ENCODE measurements at places on chromosomes 1 and 21. TPM values are rescaled to one million over a fixed set of nuclear protein-coding genes. Genes with fewer than 3 reads are reported as not detected.

DNA sequence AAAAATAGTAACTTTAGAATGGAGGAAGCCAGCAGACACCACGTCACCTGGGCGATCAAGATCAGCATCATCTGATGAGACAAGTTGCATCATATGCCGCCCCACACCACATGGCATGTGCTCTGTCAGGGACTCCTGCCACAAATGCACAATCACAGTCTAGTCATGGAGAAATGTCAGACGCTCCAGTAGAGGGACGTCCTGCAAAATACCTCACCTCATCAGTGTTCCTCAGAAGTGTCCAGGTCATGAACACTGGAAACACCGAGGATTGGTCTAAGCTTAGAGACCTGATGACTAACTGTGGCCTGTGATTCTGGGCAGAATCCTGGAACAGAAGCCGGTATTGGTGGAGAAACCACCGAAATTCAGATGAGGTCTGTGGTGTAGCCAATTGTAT is 14.3 kb downstream of the ADARB1 start:
- DNase-seq, result no peak
- H3K27ac ChIP-seq, result no peak overlapping the region
- H3K4me3 ChIP-seq, result no peak overlapping the region
- no peaks in the 10 kb centered on the region for H3K27me3 ChIP-seq
- H3K4me1 ChIP-seq, result peaks cover 75% of the 10 kb centered on the region

DNA sequence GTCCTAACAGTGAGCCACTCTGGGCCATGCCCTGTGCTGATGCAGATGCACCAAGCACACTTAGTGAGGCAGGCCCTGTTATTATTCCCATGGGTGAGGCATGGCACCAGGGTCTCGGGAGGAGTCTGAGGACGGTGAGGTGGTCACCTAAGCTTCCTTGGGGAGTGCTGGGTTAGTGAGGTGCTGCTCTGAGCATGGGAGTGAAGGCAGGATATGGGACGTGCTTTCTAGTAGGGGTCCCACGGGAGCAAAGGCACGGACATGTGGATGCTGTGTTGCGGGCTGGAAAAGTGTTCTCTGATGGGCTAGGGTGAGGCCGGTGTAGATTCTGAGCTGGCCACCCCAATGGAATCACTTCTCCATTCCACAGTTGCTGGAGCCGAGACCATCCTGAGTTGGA is 77.5 kb upstream of the CSF3R start:
- no peak for DNase-seq
- H3K36me3 ChIP-seq, result no peaks in the 10 kb centered on the region
- H3K4me3 ChIP-seq, result no peak overlapping the region
- H3K27ac ChIP-seq, result no peak overlapping the region

The ANGPTL7 gene
- total RNA-seq, result not detected

GRCh38 chr21:28671549-28672195 is 321.0 kb downstream of the LTN1 start:
- no peak overlapping the region for H3K27ac ChIP-seq
- H3K4me3 ChIP-seq, result no peak overlapping the region
- peaks cover 6% of the 10 kb centered on the region for H3K4me1 ChIP-seq
- H3K36me3 ChIP-seq, result peaks cover 8% of the 10 kb centered on the region
- no peak for DNase-seq
- H3K27me3 ChIP-seq, result no peaks in the 10 kb centered on the region

- H3K27ac ChIP-seq, result peak overlapping the region; percentile 73
- no peaks in the 10 kb centered on the region for H3K27me3 ChIP-seq
- H3K4me3 ChIP-seq, result peak overlapping the region; percentile 98
- peaks cover 27% of the 10 kb centered on the region for H3K36me3 ChIP-seq
- DNase-seq, result no peak
- H3K4me1 ChIP-seq, result peaks cover 87% of the 10 kb centered on the region
Measured at GRCh38 chr1:206468571-206468970, 1.7 kb upstream of the IKBKE start.

DNA sequence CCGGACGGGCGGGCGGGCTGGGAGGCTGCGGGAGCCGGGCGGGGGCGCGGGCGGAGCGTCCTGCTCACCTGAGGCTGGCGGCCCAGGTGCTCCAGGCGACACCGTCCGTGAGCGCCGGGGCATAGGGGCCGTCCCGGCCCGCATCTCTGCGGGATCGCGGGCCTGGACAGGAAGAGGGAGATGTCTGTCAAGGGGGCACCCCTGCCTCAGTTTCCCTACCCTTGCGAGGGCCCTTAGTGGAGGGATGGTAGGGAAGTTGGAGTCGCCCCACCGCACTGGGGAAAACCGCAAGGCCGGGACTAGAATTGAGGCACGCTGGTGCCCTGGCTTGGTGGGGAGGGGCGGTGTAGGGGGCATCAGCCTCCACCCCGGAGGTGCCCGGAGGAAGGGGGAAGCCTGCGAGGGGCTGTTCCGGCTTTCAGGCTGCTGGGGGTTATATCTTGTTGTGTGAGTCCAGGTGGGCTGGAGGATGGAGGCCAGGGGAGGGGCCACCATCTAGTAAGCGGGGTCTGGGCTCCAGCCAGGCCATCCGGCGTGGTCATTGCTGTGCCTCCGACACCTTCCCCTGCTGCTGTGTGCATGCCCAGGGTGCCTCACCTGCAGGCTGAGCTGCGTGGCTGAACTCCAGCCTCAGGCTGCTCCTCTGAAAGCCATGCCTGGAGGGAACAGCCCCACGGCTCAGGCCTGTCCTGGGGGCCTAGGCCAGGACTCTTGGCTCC is 580 bp downstream of the VWA1 start:
- no peaks in the 10 kb centered on the region for H3K36me3 ChIP-seq
- H3K27me3 ChIP-seq, result peaks cover 4% of the 10 kb centered on the region
- H3K4me3 ChIP-seq, result peak overlapping the region; percentile 51
- no peaks in the 10 kb centered on the region for H3K4me1 ChIP-seq
- H3K27ac ChIP-seq, result peak overlapping the region; percentile 29
- DNase-seq, result no peak

DNA sequence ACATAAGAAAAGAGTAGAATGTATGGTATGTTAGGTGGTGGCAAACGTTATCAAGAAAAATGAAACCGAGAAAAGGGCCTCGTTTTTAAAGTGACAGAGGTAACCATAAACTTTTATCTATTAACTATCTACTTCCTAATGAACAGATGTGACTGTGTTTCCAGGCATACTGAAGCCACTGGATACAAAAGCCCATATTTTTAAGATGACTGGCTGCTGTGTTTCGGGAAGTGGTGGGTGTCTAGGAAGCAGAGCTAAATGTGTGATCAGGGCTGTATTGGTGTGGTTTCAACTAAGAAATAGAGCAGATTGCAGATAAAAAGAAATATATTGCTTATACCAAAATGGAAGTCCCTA is 71.8 kb downstream of the CHRM3 start:
- no peak overlapping the region for H3K4me3 ChIP-seq
- H3K27me3 ChIP-seq, result no peaks in the 10 kb centered on the region
- DNase-seq, result no peak
- H3K36me3 ChIP-seq, result no peaks in the 10 kb centered on the region
- H3K27ac ChIP-seq, result peak overlapping the region; percentile 37
- peaks cover 7% of the 10 kb centered on the region for H3K4me1 ChIP-seq

- no peak overlapping the region for H3K4me3 ChIP-seq
- DNase-seq, result no peak
- H3K27me3 ChIP-seq, result no peaks in the 10 kb centered on the region
- H3K27ac ChIP-seq, result no peak overlapping the region
- no peaks in the 10 kb centered on the region for H3K36me3 ChIP-seq
Measured at GRCh38 chr21:26157801-26158200, 12.8 kb downstream of the APP start.

- H3K4me3 ChIP-seq, result peak overlapping the region; percentile 67
- peak overlapping the region; percentile 92 for H3K27ac ChIP-seq
- no peaks in the 10 kb centered on the region for H3K27me3 ChIP-seq
Measured at GRCh38 chr1:234980645-234981396, 147.8 kb downstream of the TOMM20 start.

GRCh38 chr1:235697508-235697907 is 47.9 kb upstream of the GNG4 start:
- peaks cover 20% of the 10 kb centered on the region for H3K4me1 ChIP-seq
- DNase-seq, result no peak
- no peak overlapping the region for H3K4me3 ChIP-seq
- no peaks in the 10 kb centered on the region for H3K27me3 ChIP-seq

The ADORA1 gene
- total RNA-seq, result not detected

- H3K27ac ChIP-seq, result no peak overlapping the region
- H3K27me3 ChIP-seq, result peaks cover 14% of the 10 kb centered on the region
- H3K4me1 ChIP-seq, result no peaks in the 10 kb centered on the region
- no peaks in the 10 kb centered on the region for H3K36me3 ChIP-seq
- no peak overlapping the region for H3K4me3 ChIP-seq
- DNase-seq, result no peak
Measured at GRCh38 chr1:204859861-204860267, 10.8 kb upstream of the NFASC start.

The ETS2 gene
- 22.9 TPM for total RNA-seq

The WNT3A gene
- total RNA-seq, result not detected

The COL18A1 gene
- 2.1 TPM for total RNA-seq

GRCh38 chr1:229655781-229656180 is 29.7 kb downstream of the URB2 start:
- peaks cover 45% of the 10 kb centered on the region for H3K36me3 ChIP-seq
- no peaks in the 10 kb centered on the region for H3K27me3 ChIP-seq
- H3K4me3 ChIP-seq, result no peak overlapping the region
- peaks cover 15% of the 10 kb centered on the region for H3K4me1 ChIP-seq
- H3K27ac ChIP-seq, result no peak overlapping the region
- no peak for DNase-seq

GRCh38 chr1:50774759-50775351 is 185.2 kb downstream of the FAF1 start:
- DNase-seq, result no peak
- H3K27me3 ChIP-seq, result no peaks in the 10 kb centered on the region
- H3K4me3 ChIP-seq, result no peak overlapping the region
- no peak overlapping the region for H3K27ac ChIP-seq
- H3K36me3 ChIP-seq, result peaks cover 2% of the 10 kb centered on the region

GRCh38 chr1:245444945-245445344 is 290.2 kb downstream of the KIF26B start:
- no peak for DNase-seq
- H3K36me3 ChIP-seq, result no peaks in the 10 kb centered on the region
- H3K27me3 ChIP-seq, result peaks cover 5% of the 10 kb centered on the region
- H3K4me3 ChIP-seq, result no peak overlapping the region
- H3K27ac ChIP-seq, result no peak overlapping the region
- no peaks in the 10 kb centered on the region for H3K4me1 ChIP-seq

The C1orf210 gene
- not detected for total RNA-seq

DNA sequence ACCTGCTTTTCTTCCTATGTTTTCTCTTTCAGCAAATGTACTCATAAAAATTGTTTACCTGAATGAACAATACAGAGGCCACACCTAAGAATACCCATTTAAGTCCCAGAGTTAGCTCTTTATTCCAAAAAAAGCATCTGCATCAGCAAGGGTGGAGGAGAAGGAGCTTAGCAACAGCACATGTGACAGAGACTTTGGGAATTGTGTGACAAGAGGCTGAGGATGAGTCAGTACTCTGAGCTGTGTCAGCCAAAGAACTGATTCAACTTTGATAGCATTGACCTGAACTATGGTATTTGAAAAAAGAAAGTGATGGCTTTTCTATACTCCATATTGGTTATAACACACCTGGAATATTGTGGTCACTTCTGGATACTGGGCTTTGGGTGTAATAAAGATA is 162.7 kb downstream of the ZNF648 start:
- H3K27ac ChIP-seq, result no peak overlapping the region
- no peak overlapping the region for H3K4me3 ChIP-seq
- DNase-seq, result no peak
- H3K36me3 ChIP-seq, result no peaks in the 10 kb centered on the region
